ENCODE measurements at places on chromosomes 12 and 14.

GRCh38 chr12:19474147-19474546 lies 34.9 kb downstream of the AEBP2 start:
- H3K36me3 ChIP-seq: no peaks in the 10 kb centered on the region
- no peaks in the 10 kb centered on the region for H3K4me1 ChIP-seq
- H3K27ac ChIP-seq: no peak overlapping the region
- H3K4me3 ChIP-seq: no peak overlapping the region
- DNase-seq: no peak
- H3K27me3 ChIP-seq: no peaks in the 10 kb centered on the region

- DNase-seq: no peak
- H3K27me3 ChIP-seq: no peaks in the 10 kb centered on the region
- no peak overlapping the region for H3K4me3 ChIP-seq
- peaks cover 35% of the 10 kb centered on the region for H3K36me3 ChIP-seq
- H3K4me1 ChIP-seq: peaks cover 6% of the 10 kb centered on the region
These were observed 10.9 kb downstream of the SLC38A2 start for GRCh38 chr12:46361667-46362034.

DNA sequence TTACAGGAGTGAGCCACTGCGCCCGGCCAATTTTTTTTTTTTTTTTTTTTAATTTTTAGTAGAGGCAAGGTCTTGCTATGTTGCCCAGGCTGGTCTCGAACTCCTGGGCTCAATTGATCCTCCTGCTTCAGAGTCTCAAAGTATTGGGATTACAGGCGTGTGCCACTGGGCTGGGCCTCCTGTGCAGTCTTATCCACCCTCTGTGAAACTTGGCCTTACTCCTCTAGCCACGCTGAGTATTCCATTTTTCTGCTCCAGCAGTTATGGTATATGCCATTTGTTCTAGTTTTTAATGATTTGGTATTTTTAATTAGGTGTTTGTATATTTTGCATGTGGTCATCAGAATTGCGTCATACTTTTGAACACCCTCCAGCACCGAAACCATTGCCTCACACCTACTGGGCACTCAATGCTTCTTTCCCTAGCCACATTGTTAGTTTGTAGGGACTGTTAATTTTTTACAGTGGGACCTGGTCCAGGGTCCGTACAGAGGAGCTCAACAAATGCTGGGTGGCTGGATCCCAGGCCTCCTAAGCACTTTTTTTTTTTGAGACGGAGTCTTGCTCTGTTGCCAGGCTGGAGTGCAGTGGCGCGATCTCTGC lies 11.4 kb downstream of the RIOX1 start:
- no peak for DNase-seq
- H3K4me3 ChIP-seq: no peak overlapping the region
- no peaks in the 10 kb centered on the region for H3K27me3 ChIP-seq
- H3K4me1 ChIP-seq: no peaks in the 10 kb centered on the region
- no peaks in the 10 kb centered on the region for H3K36me3 ChIP-seq

DNA sequence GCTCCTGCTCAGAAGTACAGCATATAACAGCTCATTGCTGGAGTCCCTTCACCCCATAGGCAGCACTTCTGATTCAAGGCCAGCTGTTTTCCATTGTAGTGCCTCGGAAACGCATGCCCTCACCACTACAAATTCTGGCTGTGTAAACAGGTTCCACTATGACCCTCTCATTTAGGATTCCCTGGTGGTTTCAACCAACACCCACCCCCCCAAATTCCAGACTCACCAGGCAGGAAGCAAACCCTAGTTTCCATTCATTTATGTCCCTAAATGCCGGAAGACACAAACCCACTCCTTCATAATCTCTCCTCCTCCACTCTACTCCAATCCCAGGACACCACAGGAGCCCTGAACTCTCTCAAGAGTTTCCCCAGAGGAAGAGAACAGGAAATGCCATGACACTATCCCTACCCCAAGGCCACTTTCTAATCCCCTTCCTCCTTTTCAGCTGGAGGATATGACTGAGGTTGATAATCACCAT lies 75.9 kb upstream of the TMPO start:
- H3K4me3 ChIP-seq: no peak overlapping the region
- no peaks in the 10 kb centered on the region for H3K36me3 ChIP-seq
- no peaks in the 10 kb centered on the region for H3K27me3 ChIP-seq
- H3K27ac ChIP-seq: no peak overlapping the region
- no peaks in the 10 kb centered on the region for H3K4me1 ChIP-seq
- no peak for DNase-seq
